Activated CD4-positive, alpha-beta T cell treated with anti-CD3 and anti-CD28 coated beads for 48 hours (primary cell): ENCODE measurements at places on chromosomes 5 and 9.

GRCh38 chr5:169610606-169611005 is 26.5 kb upstream of the DOCK2 start:
- no peak for DNase-seq

DNA sequence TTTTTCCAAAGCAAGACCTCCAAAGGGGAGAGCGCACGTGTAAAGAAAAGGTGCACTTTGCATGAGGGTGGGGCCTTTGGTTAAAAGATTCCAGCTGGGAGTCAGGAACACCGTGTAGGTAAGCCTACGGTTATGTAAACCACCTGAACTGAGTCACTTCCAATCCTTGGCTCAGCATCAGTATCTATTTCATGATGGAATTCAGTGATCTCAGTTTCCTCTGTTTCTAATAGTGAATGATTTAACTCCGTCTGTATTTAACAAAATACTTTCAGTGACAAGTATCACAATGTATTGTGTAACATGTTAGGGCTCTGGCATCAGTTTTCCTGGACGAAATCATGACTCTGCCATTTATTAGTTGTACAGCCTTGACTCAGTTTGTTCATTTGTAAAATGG is 1.3 kb upstream of the SVEP1 start:
- DNase-seq = no peak

DNA sequence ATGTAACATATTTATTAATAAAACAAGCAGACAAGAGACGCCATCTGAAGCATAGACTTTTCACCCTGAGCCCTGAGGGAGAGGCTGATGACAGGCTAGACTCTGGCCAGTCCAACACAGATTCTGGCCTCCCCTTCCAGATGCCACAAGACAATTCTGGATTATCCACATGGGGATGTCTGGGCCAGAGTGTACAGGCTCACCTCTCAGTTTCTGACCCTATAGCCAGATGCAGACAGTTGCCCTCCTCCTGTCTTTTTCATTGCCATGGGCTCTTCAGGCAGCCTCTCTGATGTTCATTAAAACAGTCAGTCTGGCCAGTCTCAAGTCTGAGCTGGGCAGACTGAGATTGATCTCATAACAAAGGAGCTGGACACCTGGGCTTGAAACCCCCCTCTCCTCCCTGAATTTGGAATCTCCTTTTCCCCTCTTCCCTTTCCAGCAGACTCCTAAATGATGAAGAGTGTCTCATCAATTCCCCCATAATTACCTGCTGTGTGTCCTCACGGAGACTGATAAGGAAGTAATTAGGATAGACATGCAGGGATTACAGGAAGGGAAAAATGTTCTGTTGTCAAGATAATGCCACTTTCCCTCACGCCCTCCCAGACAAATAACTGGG is 89.6 kb downstream of the ASTN2 start:
- no peak for DNase-seq

DNA sequence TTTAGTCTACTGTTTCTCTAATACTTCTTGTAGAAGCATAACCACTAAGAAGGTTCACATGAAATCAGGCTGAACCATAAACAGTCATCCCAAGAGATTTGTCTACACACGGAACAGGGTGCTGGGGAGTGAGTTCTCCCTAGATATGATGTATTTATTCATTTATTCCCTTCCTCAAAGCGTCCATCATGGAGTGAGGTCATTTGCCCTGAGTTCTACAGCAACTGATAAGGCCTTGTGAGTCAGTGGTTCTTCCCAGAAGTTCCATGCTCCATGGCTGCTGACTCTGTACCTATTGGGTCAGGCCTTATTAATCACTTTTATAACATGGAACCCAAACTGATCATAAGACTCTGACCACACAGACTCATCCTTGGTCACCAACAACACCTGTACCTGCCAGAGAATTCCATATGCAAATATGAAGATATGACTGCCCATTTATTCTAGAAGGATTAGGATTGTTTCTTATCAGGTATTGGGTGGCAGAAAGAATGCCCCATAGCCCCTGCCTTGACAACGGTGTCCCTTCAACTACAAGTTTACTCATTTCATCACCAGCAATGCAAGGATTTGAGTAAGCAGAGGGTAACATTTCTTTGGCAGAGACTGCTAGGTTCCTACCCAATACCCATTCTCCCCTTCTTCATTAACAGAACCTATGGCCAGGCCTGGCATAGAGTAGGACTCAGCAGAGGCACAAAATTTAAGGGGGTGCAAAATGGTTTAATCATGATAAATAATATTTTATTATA is 118.1 kb downstream of the LHFPL2 start:
- DNase-seq = no peak

- DNase-seq = no peak
Measured at GRCh38 chr5:137938751-137939143, 49.5 kb downstream of the PKD2L2 start.

DNA sequence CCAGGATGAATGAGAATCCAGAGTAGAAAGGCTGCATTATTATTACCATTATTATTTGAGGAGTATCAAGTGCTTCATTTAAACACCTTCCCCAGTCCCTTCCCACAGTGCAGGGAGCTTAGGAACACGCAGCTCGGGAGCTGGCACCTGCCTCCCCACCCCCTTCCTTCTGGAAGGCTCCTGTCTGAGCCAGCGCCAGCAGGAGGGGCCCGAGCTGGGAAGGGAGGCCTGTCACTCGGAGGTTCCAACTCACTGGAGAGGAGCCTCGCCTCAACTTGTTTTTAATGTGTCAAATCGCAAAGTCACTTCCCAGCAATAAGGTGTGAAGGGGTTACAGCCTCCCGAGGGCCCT is 156.4 kb upstream of the IRX4 start:
- no peak for DNase-seq

- no peak for DNase-seq
Measured at GRCh38 chr5:155342956-155343355, 329.4 kb downstream of the KIF4B start.

DNA sequence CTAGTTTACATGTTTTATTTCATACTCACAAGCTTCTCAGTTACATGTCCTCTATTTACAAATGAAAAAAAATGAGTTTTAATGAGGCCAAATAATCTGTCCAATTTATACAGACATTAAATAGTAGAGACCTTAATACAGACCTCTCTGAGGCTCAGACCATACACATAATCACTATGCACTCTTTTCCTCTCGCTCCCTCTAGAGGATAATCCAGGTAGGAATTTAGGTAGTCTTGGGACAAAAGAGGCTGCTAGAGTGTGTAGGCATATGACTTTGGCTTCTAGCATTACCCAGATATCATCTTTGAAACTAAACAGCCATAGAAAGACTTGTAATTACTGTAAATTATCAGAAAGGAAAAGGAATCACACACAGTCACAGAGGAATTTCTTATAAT is 444.7 kb downstream of the HINT1 start:
- no peak for DNase-seq

DNA sequence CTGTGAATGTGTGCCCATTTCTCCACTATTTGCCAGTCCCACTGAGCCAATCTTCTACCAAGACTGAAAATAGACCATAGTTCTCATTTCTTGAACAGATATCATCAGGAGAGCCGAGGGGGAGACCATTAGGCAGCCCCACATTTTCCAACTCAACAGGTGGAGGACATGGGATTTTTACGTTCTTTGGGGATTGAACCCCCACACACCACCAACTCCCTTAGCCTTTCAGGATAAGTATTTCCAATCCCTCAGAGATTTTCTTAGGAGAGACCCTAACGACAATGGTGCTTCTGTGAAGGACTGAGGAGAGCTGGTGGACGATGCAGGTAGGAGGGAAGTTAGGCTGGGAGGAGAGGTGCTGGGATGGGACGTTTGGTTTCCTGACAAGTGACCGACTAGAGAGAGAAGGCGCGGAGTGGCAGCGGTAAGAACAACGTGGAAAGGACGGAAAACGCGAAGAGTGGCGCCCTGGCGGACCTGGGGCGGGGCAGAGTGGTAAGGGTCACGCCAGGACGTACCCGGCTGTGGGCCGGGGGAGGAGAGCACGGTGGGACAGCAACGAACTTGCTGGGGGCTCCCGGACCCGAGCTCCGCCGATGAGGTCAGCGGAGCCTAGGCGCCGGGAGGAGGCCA is 681 bp upstream of the CHSY3 start:
- no peak for DNase-seq

- DNase-seq = no peak
Measured at GRCh38 chr9:16319646-16320045, 550.8 kb downstream of the BNC2 start.

GRCh38 chr5:52878656-52879055 is 90.9 kb downstream of the ITGA1 start:
- no peak for DNase-seq

GRCh38 chr9:12666813-12667212 is 26.4 kb upstream of the TYRP1 start:
- no peak for DNase-seq

DNA sequence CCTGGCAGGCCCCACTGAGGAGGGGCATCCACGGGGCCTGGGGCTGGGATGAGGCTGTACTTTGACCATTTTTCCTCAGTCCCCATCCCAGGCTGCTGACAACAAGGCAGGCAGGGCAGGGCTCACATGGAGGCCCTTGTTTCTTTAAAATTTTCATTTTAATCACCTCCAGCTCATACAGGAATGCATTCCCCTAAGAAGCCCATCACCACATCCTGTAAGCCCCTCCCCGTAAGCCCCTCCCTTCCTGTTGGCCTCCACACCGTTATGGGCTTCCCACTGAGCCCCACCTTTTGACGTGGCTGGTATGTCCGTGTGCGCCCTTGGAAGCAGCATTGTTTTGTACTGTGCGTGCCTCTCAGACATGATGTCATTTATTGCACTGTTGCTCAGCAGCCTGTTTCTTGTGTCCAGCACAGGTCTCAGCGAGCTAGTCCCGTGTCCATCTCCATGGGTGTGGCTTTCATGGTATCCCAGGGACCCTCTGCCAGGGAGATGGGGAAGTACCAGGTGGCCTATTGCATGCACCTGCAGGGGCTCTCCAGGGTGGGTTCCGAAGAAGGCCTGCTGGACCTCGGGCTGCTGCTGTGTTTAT is 22.4 kb downstream of the PHF2 start:
- DNase-seq = no peak

DNA sequence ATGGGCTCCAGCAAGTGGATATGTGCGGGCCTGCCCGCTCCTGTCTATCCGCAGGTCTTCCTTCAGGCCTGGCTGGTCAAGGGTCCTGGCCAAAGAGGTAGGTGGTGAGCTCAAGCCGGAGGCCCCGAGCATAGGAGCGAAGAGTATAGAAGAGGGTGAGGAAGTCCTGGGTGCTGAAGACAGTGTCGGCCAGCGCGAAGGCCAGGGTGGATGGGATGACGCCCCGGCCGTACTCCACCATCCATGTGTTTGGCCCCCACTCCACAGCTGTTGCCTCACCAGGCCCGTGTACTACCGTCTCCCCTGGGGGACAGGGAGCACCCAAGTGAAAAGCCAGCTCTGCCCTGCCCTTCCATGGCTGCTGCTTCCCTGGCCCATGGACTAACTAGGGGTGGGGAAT is 2.0 kb downstream of the SIGMAR1 start:
- DNase-seq = no peak

DNA sequence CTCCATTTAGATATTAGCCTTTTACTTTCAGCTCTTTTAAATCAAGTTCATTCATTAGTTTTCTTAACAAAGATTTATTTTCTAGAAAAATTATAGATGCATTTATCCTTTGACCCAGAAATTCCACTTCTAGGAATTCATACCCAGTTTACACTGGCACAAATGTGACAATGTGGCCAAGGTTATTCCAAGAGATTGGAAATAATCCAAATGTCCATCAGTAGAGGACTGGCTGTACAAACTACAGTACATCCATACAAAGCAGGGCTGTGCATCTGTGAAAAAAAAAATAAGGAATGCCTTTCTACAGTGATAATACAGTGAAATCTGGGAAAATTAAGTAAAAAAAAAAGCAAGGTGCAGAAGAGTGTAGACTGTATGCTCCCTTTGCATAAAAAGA is 149.2 kb downstream of the GABBR2 start:
- DNase-seq = no peak

GRCh38 chr5:91474201-91474600 is 91.1 kb upstream of the ARRDC3 start:
- DNase-seq = no peak

- no peak for DNase-seq
Measured at GRCh38 chr9:127539982-127540663, 72.0 kb upstream of the STXBP1 start.

GRCh38 chr9:18208166-18209059 is 265.5 kb upstream of the ADAMTSL1 start:
- no peak for DNase-seq
